ENCODE measurements at places on chromosomes 16 and 17. TPM values are rescaled to one million over a fixed set of nuclear protein-coding genes. Genes with fewer than 3 reads are reported as not detected.

GRCh38 chr16:1078579-1079021 is 6.1 kb downstream of the SSTR5 start:
- no peak for DNase-seq

GRCh38 chr17:21297597-21297996 is 13.1 kb downstream of the MAP2K3 start:
- no peak for DNase-seq

The ZMYND15 gene
- 0.09 TPM for total RNA-seq

- DNase-seq: no peak
These were observed 29.0 kb downstream of the SPAG9 start for GRCh38 chr17:51091635-51092034.

DNA sequence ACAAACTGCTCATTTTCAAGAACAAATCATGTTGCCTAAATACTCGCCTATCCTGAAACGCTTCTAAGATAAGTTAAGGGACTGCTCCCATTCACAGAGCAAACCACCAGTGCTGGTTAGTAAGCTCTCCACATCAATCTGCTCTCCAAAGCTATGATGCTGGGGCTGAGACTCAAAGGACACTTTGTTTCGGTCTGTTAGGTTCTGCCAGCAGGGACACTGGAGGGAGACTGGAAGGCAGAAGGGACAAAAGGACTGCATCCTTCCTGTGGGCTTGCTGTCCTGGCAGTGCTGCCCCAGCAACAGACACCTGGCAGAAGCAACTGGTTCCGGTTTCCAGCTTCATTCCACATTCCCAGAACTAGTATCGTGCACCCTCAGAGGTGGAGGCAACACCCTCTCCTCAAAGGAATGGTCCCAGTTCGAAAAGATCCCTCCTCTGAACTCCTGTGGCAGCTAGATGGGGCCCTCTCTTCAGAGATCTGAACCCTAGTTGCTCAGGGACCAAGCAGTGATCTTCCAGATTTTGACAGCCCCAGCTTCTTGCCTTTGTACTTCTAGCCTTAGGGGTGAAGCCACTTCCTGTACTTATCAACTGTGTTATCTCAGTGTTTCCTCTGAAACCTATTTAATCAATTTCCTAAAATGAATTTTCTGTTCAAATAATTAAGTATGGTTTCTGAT is 73.4 kb upstream of the GSG1L start:
- DNase-seq: peak; percentile 54

- DNase-seq: peak; percentile 62
These were observed 18.8 kb downstream of the SRP68 start for GRCh38 chr17:76053246-76054111.

DNA sequence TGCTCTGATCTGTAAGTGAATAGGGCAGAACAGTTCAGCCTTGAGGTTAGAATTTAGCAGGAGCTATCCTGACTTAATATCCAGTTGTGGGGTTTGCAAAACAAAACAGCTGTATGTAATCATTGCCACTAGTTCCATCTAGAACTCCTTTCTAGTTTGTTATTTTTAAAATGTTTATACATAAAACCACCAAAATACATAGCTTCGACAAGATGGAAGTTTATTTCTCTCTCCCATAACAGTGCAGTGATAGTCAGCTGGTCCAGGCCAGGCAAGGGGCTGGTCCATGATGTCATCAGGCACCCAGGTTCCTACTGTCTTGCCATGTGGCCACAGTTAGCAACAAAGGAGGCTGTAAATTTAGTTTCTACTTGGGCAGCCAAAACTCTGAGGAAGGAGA is 10.5 kb upstream of the PLK1 start:
- no peak for DNase-seq

The CCL1 gene
- total RNA-seq: 0.32 TPM

- no peak for DNase-seq
These were observed 9.5 kb downstream of the CAVIN1 start for GRCh38 chr17:42413464-42414040.

DNA sequence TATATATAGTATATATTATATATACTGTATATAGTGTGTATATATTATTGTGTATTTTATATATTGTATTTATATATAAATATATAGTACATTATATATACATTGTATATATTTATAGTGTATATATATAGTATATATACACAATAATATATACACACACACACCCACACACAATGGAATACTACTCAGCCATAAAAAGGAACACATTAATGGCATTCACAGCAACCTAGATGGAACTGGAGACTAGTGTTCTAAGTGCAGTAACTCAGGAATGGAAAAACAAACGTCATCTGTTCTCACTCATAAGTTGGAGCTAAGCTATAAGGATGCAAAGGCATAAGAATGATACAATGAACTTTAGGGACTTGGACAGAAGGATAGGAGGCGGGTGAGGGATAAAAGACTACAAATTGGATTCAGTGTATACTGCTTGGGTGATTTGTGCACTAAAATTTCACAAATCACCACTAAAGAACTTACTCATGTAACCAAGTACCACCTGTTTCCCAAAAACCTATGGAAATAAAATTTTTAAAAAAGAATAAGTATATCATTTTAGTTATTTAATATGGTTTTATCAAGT is 201.9 kb upstream of the CDH11 start:
- no peak for DNase-seq

- DNase-seq: peak; percentile 48
These were observed 26.0 kb downstream of the TK2 start for GRCh38 chr16:66523861-66524354.

DNA sequence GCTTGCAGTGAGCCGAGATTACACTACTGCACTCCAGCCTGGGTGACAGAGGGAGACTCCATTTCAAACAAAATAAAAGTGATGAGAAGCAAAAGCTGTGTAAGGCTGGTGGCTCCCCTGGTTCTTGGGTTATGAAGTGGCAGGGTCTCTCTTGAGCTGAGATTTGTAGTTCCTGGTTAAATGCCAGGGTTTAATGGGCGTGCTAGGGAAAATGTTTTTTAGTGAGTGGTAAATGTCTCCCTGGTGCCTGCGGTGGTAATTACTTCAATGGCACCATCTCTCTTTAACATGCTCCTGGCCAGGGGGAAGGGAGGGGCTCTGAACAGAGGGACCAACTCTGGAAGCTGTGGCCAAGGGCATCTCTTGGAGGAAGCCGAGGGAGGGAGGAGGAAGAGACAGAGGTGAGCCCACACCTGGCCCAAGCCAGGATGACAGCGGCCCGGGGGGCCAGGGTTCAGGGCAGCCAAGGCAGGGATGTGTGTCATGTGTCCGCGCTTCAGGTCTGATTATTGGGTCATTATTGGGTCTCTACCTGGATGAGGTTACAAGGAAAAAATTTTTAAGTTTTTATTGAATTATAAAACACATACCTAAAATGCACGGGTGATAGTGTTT is 17.8 kb upstream of the RPL38 start:
- no peak for DNase-seq

GRCh38 chr17:75688209-75688825 is 21.2 kb downstream of the SAP30BP start:
- DNase-seq: peak; percentile 44

DNA sequence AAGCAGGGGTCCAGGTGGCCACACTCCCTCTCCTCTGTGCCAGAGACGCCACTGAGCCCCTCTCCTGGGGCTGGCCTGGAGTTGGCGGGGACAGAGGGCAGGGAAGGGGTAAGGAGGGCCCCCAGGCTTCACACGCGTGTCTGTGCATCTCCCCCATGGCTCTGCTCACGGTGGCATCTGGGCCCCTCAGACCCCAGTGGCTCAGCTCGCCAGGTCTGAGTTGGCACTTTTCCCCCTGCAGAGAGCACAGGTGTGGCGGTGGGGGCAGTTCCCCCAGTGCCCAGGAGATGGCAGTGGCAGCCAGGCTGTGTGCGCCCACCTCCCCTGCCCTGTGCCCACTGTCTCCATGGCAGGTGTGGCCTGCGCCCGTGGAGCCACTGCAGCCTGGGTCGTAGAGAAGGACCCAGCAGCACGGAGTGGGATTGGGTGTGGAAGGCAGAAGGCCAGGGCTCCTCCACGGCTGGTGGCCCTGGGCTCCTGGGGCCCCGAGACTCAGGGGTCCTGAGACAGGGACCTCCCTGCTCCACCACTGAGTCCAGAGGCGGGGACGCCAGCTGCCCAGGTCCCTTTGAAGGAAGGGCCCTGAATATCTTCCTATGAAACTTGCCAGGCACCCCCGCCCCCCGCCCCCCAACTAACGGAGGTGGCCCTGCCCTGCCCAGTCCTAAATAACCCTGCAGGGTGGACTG is 4.3 kb upstream of the APRT start:
- peak; percentile 80 for DNase-seq

The JMJD6 gene
- 65.5 TPM for total RNA-seq

The CLEC18A gene
- 0.32 TPM for total RNA-seq

DNA sequence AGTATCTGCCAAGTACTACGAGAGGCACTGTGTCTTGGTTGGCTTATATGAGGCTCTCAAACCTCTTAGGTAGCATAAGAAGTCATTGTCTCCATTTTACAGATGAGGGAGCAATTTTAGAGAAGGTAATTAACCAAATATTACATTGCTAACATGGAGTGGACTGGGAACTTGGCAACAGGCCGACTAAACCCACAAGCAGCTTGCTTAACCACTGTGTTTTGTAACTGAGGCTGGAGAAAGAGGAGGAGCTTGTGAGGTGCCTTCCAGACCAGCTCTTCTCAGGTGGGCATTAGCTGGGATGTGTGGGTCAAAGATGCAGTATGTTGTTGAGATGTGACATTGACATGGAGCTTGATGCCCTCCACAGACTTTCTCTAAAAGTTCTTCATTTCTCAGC is 835.6 kb upstream of the RBFOX1 start:
- no peak for DNase-seq

DNA sequence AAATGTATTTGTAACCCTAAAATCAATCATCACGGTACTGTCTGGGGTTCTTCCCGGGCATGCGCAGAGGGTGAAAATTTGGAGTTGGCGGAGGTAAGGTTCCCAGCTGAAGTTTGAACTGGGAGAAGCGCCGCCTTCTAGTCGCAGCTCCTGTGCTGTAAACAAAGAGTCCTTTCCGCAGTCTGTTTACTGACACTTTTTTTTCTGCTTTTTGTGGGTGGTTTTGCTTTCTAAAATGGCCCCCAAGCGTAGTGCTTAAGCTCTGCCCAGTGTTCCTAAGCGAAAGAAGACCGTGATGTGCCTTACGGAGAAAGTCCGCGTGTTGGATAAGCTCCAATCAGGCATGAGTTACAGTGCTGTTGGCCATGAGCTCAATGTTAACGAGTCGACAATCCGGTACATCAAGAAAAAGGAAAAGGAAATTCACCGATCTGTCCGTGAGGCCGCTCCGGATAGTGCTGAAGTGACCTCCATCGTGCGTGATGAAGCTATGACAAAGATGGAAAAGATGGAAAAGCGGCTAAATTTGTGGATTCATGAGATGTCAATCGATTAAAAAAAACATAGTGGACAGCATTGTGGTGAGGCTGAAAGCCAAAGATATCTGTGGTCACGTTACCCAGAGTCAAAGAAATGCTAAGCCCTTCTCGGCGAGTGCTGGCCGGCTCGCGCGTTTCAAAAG is 570 bp upstream of the CFDP1 start:
- DNase-seq: peak; percentile 14

- DNase-seq: peak; percentile 34
These were observed 14.9 kb upstream of the DDX19A start for GRCh38 chr16:70331588-70332358.

DNA sequence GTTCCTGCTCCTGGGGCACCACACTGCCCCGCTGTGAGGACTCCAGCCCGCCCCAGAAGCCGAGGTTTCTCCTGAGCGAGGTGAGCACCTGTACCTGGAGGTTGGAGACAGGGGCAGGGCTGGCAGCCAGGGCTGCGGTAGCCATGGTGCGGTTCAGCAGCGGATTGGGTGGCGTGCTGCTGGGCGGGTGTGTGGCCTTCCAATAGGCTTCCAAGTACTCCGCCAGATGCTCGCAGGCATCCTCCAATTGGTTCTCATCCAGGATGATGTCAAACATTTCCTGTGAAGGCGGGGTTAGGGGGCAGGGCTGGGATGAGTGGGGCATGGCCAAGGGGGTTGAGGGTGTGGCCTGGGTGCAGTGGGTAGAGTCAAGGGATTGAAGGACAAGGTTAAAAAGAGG is 11.3 kb upstream of the ARL5C start:
- peak; percentile 29 for DNase-seq

DNA sequence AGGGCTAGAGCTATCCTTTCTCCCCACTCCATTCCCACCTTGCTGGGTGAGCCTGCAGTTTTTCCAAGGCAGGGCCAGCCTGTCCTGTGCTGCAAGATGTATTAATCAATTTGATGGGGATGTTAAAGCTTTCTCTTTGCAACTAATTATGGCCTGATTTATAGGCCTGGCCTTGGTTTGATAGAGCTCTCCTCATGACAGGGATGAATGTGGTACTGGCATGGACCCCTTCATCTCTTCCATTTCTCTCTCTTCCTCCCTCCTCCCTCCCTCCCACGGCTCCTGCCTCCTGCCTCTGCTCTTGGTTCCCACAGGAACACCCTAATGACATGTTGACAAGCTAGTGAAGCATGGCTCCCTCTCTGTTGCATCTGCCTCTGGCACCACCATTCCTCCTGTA is 47.2 kb upstream of the SKAP1 start:
- no peak for DNase-seq

The KRT17 gene
- not detected for total RNA-seq

Data from activated CD4-positive, alpha-beta T cell treated with anti-CD3 and anti-CD28 coated beads for 36 hours (primary cell).